ENCODE measurements at places on chromosomes 13 and 19.

DNA sequence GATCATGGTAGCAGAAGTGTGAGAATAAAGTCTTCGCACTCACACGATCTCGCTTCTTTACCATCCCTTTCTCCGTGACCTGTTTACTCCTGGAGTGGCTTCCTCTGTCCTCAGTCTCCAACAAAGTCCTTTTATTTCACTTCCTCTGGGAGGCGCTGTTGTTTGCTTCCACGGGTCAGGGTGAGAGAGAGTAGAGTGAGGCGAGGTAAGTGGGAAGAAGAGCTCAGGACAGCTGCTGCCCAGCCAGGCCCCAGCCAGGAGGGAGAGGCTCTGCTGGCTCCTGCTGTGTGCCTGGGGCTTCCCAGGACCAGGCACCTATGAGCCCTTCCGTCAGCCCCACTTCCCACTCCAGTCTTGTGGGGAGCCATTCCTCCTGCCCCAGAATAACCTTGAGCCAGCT lies 242.1 kb downstream of the FGF9 start:
- DNase-seq: no peak

DNA sequence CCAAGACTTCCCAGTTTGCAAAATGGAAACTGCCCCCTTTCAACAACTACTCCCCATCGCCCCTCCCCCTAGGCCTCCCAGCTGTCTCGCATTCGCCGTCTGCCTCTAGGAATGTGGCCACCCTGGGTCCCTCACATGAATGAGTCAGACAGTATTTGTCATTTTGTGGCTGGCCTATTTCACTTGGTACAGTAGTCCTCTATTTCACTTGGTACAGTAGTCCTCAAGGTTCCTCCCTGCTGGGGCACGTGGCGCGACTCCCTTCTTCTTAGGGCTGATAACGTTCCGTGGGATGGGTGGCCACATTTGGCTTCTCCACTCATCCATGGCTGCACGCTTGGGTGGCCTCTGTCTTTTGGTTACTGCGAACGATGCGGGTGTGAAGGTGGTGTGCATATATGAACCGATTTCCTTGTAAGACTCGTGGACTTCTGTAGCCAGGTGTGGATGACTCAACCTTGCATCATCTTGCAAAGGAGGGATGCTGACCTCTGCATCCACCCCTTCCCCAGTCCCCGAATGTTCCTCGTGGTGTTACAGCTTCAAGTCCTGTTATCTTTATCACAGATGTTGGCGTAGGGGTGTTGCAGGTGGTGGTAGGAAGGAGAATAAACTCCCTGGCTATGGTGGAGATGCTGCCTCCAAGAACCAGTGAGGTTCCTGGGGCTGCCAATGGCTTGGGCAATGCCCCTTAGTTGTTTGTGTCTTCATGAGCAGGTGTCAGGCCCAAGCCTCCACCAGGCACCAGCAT lies 112.1 kb upstream of the SOX1 start:
- DNase-seq: no peak

DNA sequence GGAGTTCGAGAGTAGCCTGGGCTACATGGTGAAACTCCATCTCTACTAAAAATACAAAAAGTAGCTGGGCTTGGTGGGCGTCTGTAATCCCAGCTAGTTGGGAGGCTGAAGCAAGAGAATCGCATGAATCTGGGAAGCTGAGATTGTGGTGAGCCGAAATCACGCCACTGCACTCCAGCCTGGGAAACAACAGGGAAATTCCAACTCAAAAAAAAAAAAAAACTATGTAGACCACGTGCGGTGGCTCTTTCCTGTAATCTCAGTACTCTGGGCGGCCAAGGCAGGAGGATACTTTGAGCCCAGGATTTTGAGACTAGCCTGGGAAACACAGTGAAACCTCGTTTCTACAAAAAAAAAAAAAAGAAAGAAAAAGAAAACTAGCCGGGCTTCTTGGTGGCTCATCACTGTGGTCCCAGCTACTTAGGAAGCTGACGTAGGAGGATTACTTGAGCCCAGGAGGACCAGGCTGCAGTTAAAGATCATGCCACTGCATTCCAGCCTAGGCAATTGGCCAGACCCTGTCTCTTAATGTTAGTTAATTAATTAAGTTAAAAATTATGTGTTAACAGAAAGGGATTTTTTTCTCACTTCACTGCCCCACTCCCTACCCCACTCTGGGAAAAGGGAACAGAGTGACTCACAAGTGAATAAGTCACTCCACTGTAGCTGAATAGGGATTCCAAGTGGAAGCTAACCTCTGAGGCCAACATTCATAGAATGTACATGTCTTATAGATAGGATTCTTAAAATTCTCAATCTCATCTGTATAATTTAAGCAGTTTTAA lies 2.2 kb downstream of the ZNF83 start:
- no peak for DNase-seq

DNA sequence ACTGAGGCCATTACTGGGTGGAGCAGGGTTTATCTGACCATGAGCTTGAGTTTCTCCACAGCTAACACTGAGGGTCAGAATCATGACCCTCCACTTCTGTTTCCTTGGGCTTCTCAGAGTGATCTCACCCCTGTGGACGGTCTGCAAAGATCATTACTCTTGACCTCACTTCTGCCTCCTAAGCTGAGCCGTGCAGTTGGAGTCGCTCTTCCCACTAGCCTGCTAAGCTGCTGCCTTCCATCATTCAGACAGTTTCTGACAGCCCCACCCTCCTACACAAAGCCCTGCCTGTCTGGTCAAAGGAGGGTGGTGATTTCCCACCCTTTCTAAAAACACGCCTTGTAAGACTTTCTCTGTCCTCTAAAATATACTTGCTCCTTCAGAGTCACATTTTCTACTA lies 9.3 kb upstream of the FRY start:
- no peak for DNase-seq

DNA sequence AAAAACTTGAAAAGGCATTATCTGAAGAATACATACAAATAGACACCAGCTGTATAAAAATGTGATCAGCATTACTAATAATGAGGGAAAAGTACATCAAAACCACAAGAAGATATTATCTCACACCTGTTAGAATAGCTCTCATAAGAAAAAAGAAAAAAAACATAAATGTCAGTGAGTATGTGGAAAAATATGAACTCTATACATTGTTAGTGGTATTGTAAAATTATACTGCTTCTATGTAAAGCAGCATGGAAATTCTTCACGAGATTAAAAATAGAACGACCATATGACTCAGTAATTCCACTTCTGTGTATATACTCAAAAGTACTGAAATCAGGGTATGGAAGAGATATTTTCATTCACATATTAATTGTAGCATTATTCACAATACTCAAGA lies 1146.4 kb downstream of the SLITRK5 start:
- no peak for DNase-seq

GRCh38 chr19:29774126-29774525 lies 37.7 kb upstream of the CCNE1 start:
- DNase-seq: no peak

GRCh38 chr13:102100234-102100633 lies 301.6 kb downstream of the FGF14 start:
- no peak for DNase-seq

DNA sequence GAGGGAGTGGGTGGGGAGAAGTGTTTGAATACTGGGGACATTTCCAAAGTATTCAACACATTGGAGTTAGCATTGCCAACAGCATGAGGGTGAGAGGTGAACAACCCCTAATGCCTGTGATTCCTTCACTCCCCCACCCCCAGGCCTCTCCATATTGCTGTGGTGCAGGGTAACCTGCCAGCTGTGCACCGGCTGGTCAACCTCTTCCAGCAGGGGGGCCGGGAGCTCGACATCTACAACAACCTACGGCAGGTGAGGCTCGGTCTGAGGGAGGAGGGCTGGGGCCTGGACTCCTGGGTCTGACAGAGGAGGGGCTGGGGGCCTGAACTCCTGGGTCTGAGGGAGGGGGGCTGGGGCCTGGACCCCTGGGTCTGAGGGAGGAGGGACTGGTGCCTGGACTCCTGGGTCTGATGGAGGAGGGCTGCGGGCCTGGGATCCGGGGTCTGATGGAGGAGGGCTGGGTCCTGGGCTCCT lies 7.6 kb downstream of the BCL3 start:
- no peak for DNase-seq

DNA sequence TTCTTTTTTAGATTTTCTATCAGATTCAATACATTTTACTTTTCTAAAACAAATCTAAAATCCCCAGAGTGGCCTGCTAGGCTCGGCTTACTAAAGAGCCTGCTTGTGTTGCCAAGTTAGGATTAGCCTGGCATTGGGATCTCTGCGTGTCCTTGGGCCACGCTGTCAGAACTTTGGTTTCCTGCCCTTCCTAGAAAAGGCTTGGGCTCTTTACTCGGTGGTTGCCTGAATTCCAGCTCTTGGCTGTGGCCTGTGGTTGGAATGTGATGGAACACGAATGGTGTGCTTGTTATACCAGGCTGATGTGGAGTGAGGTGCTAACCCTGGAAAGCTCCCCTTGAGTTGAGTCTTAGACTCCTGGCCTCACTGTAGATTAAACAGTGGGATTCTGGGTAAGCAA lies 8.5 kb downstream of the SPATA13 start:
- no peak for DNase-seq

DNA sequence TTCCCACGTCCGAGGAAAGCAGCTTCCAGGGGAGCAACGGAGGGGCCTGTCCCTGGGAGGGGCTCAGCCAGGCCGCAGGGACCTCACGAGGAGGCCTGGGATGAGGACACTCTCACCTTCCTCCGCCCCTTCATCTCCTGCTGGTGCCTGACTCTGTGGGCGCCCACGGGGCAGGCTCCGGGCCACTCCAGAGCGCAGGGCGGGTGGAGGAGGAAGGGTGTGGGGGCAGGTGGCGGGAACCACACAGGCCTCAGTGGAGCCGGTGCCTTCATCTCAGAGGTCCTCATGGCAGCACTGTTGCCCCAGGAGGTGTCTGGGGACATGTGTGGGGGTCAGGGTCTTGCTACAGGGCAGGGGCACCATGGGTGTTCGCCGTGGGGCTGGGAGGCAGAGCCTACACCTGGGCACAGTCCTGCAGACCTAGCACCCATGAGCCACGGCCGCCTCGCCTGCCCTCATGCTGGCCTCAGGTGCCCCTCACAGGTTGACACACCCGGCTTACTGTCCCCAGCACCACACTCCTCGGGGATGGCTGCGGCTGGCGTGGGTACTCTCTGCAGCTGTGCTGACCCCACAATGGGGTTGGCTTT lies 10.1 kb upstream of the TMEM255B start:
- DNase-seq: no peak
